ENCODE measurements at places on chromosomes 5 and 9. TPM values are rescaled to one million over a fixed set of nuclear protein-coding genes. Genes with fewer than 3 reads are reported as not detected.

Gene ZNF300
- total RNA-seq = 2.7 TPM

Gene SPINK4
- not detected for total RNA-seq

Gene ANKRD18B
- 3.2 TPM for total RNA-seq

Gene ARL14EPL
- 0.19 TPM for total RNA-seq

Gene PCDHGA6
- 0.23 TPM for total RNA-seq

Gene CSF1R
- total RNA-seq = 0.33 TPM

Gene ASTN2
- 5.2 TPM for total RNA-seq

Gene STK10
- 24.4 TPM for total RNA-seq

Gene LCNL1
- not detected for total RNA-seq
